ENCODE measurements at places on chromosomes 1 and 21. TPM values are rescaled to one million over a fixed set of nuclear protein-coding genes. Genes with fewer than 3 reads are reported as not detected.

DNA sequence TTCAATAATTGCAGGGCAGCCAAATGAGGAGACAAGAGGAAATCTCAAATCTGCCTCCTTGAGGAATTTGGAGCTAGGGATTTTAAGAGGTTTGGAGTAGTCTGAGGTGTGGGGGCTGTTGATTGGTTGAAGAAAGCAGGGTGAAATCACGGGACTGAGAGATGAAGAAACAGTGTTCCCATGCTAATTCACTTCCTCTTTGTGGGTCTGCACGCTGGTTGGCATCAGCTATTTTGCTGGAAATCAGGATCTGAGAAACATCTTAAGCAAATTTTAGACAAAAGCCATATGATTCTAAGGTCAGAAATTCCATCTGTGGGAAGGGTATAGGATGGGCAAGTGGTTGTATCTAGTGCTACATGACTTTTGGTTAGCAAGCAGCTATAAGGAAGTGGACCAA is 107.1 kb upstream of the PAXBP1 start:
- DNase-seq = no peak

DNA sequence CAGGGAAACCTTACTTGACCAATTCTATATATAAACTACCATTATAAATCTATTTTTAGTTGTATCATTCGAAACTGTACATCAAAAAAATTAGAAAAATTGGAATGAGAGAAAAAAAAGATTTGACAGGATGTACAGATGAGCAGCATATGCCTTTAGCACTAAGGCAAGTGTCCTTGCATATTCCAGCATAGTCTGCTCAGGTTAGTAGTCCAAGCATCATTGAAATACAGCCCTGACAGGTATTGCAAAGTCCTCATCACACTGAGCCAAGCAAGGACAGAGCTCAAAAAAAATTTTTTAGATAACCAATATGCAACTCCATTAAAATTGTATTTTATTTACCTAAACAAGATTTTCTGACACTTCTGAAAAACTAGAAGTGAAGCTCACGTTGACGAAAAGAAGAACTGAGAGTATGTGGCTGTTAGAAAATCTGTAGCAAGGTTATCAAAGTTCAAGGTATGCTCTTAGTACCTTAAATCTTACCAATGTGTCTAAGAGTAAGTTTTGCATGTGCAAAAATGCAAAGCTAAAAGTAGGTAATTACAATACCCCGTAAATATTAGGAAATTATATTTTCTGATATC is 465.6 kb upstream of the ADGRL4 start:
- DNase-seq = no peak

- peak; percentile 25 for DNase-seq
Observed at GRCh38 chr21:30072496-30072895, 94.1 kb downstream of the CLDN17 start.

DNA sequence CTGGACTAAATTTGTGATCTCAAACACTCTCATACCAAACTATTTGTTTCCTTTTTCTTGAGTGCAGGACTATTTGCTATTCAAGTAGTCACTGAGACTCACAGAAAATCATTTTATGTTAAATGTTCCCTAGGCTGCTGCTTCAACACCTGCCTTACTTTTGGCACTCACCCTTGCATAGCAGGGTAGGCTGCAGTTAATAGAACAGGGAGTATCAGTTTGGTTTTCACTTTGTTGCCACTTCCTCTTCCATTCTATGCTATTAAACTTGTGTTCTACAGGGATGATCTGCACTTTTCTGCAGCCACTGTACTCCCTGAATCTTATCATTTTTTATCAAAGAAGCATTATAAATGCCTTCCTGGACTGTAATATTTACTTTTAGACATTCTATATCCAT is 148.7 kb upstream of the PRMT6 start:
- DNase-seq = no peak

GRCh38 chr1:165492845-165493373 is 48.0 kb upstream of the RXRG start:
- DNase-seq = no peak

DNA sequence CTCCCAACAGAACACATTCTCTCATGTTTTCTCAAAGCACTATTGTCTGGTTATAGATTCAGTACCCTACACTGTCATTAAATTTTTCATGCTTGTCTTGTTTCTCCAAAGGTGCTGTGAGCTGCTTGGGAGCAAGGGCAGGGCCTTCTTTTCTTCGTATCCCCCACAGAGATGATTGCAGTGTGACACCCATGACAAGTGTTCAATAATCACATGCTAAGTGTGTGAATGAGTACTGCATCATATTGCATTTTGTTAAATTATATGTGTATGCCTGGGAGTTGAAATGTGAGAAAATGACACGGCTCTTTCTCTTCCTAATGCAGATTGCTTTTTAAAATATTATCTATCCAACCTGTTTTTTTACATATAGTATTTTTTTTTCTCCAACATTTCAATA is 57.3 kb upstream of the MAGI3 start:
- no peak for DNase-seq

DNA sequence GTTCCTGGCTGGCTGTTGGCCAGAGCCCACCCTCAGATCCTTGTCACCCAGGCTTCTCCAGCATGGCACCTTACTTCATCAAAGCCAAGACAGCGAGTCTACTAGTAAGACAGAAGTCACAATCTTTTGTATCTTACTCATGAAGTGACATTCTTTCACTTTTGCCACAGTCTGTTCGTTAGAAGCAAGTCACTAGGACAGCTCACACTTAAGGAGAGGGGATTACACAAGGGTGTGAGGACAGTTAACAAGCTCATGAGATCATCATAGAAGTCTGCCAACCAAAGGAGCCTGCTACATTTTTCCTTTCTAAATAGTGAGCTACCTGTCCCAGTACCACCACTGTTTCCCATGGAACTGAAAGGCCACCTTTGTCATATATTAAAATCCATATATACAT is 61.5 kb downstream of the PACC1 start:
- no peak for DNase-seq

- DNase-seq = no peak
Observed at GRCh38 chr1:938088-938683, 14.5 kb downstream of the SAMD11 start.

DNA sequence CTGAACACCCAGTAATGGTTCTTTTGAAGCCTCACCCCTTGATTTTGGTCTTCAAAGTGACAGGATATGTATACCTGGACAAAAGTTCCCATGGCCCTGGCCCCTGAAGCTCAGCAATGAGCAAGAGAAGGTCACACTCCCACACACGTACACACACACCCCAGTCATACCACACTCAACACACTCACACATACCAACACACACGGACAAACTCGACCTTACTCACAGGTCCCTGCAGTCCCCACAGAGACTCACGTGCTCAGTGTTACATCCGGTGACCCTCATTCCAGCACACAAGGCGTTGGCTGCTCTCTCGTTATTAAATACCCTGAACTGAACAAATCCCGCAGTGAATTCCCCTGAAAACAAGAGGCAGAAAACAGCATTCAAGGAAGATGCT is 5.9 kb downstream of the ITLN1 start:
- DNase-seq = no peak

- no peak for DNase-seq
Observed at GRCh38 chr21:14453339-14454015, 70.5 kb upstream of the HSPA13 start.

- DNase-seq = no peak
Observed at GRCh38 chr1:118338936-118339335, 153.9 kb upstream of the SPAG17 start.

- DNase-seq = no peak
Observed at GRCh38 chr1:204373911-204374310, 14.2 kb upstream of the PLEKHA6 start.

DNA sequence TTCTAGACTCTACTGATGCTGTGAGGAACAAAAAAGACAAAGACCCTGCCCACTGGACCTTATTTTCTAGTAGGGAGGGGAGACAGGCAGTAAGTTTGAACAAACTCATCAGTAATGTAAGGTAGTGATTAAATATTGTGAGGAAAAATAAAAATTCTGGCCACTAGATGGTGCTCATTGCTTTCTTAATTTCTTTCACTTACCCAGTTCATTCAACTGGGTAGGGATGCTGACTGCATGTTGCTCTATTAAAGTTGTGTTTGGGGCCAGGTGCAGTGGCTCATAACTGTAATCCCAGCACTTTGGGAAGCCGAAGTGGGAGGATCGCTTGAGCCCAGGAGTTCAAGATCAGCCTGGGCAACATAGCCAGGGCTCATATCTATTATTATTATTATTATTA is 6.3 kb upstream of the KYAT3 start:
- peak; percentile 91 for DNase-seq

DNA sequence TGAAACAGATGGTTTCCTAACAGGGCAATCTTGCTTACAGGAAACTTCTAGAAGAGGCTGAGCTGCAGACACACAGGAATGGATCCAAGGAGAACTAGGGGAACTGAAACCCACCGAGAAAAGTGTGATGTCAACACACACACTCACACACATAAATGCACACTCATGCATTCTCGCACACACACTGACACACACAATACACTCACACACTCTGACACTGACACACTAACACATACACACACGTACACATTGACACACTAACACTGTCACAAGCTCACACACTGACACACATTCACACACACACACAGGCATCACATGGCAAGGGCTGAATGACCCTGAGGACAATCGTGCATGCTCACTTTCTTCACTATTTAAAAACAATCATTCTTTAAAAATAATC is 142.7 kb downstream of the NPHP4 start:
- DNase-seq = no peak

DNA sequence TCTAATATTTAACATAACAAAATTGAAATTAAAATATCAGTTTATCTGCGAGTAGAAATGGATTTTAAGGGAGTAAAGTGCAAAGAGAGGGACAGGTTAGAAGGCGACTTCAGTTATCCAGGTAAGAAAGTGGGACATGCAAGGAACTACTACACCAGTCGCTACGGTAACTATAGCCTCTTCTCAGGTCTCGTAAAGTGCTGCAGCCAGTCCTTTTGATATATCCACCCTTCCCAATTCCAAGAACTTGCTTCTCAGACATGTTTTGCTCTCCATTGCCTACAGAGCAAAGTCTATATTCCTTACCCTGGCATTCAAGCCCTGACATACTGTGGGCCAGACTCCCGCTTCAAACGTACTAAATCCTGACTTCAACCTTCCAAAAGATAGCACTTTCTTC is 2.5 kb downstream of the COA7 start:
- DNase-seq = no peak

DNA sequence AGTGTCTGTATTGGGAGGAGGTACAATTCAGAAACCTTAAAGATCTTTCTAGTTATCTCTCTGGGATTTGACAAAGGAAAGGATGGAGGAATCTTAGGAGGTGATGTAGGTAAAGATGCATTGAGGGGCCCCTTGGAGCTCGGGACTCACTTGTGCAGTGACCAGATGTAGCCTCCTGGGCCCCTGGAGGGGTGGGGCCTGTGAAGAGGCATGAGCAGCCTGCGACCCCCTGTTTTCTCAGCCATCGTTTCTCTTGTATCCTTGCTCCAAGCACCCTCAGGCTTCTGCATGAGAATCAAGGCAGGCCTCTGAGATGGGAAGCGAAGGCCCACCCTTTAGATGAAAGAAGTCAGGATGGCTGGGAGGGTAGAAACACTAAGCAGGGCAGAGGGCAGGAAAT is 39.6 kb downstream of the LGR6 start:
- DNase-seq = no peak

- DNase-seq = no peak
Observed at GRCh38 chr1:2344744-2345296, 46.5 kb downstream of the MORN1 start.

DNA sequence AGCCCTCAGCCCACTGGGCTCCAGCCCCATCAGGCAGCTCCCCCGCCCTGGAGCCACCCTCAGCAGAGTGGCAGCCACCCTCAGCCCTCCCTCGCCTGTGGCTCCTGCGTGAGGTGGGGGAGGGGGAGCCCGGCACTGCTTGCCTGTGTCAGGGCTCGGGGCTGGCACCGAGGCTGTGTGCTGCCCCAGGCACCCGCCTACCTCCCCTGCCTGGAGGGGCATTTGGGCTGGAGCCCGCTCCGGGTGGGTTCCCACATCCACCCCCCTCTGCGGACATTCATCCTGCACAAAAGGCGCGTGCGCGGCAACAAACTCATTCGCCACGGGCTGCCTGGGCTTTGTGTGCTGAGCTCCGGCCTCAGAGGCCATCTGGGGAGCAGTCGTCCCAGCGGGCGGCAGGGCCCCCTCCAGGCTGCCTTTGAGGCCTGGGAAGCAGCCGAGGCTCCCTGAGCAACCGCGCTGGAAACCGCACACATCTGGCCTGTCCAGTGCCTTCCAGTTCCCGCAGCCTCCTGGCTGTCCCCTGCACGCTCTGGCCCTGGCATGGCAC is 12.6 kb upstream of the TNFRSF14 start:
- DNase-seq = no peak

GRCh38 chr21:27572696-27573095 is 605.8 kb upstream of the ADAMTS5 start:
- DNase-seq = no peak

- DNase-seq = no peak
Observed at GRCh38 chr1:25878690-25879089, 3.2 kb upstream of the PAQR7 start.

- peak; percentile 37 for DNase-seq
Observed at GRCh38 chr1:21216835-21217811, 40.4 kb upstream of the EIF4G3 start.

DNA sequence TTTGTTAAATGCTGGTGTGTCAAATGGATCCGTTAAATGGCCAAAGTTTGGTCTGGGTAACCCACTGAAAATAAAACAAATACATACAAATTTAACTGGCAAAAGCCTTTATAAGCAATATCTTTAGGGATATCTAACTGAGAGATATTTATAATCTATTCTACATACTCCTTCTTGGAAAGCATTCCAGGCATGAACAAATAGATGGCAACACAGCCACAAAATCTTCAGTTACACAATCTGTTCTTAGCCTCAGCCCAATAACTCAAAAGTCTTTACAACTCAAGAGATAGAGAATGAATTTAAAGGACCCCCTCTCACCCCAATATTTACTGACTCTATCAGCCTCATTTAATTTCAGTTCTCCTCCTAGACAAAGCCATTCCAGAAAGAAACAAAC is 58.7 kb downstream of the NRDC start:
- no peak for DNase-seq

The MROH9 gene
- total RNA-seq = not detected

The TCHH gene
- total RNA-seq = not detected

The CFHR1 gene
- not detected for total RNA-seq

The FAM229A gene
- 0.82 TPM for total RNA-seq

The KCNJ15 gene
- 2.1 TPM for total RNA-seq

The CELA3B gene
- not detected for total RNA-seq

The A3GALT2 gene
- not detected for total RNA-seq

The OR10J1 gene
- total RNA-seq = not detected

The RXRG gene
- 43.3 TPM for total RNA-seq

The RGS13 gene
- total RNA-seq = 0.10 TPM
